ENCODE measurements at places on chromosomes 6 and 20.
A peak's percentile ranks its signal among the peaks of the same experiment; 100 is the strongest.

DNA sequence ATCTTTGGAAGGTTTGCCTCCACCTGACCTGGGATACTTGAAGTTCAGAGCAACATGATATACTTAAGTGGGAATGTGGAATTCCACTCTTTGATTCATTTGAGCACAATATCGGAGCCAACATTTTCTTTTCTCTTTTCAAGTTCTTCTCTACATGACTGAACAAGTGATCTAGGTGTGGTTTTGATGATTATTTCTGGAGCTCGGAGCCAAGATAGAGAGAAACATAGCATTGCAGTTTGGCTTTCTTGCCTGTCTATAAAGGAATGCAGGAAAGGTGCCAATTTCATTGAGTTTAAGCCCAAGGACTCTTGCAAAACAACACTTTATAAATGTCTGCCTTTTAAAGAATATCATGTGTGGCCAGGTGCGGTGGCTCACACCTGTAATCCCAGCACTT is 124.2 kb upstream of the FAM83B start:
- DNase-seq, result no peak

- no peak for DNase-seq
These were observed 19.1 kb upstream of the RBBP8NL start for GRCh38 chr20:62446481-62446880.

GRCh38 chr20:46388937-46389336 is 17.5 kb downstream of the ELMO2 start:
- DNase-seq, result no peak

GRCh38 chr6:112594886-112595594 is 247.9 kb downstream of the RFPL4B start:
- no peak for DNase-seq

GRCh38 chr6:132498638-132499037 is 14.3 kb downstream of the STX7 start:
- DNase-seq, result no peak

- DNase-seq, result no peak
These were observed 698 bp downstream of the FAM210B start for GRCh38 chr20:56359212-56360132.

DNA sequence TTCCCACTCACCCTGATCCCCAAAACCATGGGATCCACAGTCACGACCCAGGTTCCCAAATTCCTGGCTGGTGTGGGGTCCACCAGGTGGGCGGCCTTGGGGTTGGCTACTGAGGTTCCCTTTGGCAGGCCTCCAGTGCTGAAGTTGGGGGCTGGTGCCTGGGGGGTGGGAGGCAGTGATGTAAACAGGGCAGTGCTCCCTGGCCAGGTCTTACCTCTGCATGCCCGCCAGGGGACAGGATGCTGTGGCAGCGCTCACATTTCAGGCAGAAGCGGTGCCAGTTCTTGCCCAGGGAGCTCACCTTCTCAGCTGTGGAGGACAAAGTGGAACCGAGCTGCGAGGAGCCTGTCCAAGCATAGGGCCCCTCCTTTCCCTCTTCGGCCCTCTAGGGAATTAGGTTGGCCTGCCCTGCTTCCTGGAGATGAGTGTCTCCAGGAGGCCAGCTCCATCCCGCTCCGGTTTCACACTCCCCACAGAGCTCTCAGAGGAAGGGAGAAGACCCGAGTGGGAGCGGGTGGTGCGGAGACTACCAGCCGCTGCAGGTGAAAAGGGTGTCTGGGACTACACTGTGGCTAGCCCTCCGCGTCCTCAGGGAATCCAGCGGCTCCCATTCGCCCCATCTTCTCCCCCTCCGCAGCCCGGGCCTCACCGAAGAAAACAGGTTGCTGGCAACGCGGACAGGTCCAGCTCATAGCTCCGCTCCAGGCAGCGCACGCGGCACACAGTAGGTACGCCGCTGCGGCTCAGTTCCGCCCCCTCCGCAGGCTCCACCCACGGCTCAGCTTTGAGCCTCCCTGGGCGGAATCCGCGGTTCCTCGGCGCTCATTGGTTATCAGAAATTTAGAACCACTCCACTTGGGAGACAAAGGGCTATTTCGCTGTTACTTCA is at the start of gene CRIP3:
CRIP3 (minus strand) TSS at position 726 of the 889 bp plus-strand sequence; CDS start at position 692, 34 bp downstream.
- DNase-seq, result peak; percentile 21

- no peak for DNase-seq
These were observed 15.1 kb upstream of the HLA-A start for GRCh38 chr6:29927275-29927569.

DNA sequence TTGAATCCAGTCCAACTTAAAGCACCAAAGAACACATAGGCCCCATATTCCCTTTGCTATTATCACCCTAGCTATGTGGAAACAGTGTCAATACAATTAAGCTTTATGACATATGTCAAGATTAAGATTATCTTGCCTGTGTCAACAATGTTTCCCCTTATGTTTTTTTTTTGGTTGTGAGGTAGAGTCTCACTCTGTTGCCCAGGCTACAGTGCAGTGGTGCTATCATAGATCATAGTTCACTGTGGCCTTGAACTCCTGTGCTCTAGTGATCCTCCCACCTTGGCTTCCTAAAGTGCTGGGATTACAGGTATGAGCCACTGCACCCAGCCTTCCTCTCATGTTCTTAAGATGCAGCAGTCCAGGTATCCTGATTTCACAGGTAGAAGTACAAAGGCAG is 17.8 kb downstream of the AFG1L start:
- DNase-seq, result no peak

Data from stimulated activated CD4-positive, alpha-beta T cell treated with anti-CD3 and anti-CD28 coated beads, Interleukin-15, amount 100 ng/mL, for 1 hour (primary cell).